CD4-positive, alpha-beta memory T cell (primary cell): ENCODE measurements at places on chromosomes 6 and 20. TPM values are rescaled to one million over a fixed set of nuclear protein-coding genes. Genes with fewer than 3 reads are reported as not detected.
A peak's percentile ranks its signal among the peaks of the same experiment; 100 is the strongest.

Gene TXLNB
- 1.4 TPM for total RNA-seq

Gene CABLES2
- total RNA-seq: 5.9 TPM

Gene CAGE1
- 0.17 TPM for total RNA-seq

Gene SLC17A1
- total RNA-seq: 0.19 TPM

Gene UBE3D
- total RNA-seq: 6.0 TPM

DNA sequence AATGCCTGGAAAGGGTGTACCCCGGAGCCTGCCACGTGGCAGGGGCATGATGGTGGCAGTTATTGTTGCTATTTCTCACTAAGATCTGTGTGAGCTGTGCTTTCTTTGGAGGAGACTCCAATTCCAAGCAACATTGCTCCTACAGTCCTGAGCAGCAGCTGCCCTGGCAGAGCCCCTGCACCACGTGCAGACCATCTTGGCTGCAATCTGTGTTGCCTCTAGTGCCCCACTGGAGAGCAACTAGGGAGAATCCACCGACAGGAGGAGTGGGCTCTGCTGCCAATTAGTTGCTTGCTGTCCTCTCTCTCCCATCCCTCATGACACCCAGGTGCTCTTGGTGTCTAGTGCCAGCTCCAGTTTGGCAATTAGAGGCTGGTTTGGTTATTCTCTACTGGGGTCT, 116.0 kb downstream of the PXDC1 start:
- no peak overlapping the region for H3K4me3 ChIP-seq
- H3K36me3 ChIP-seq: no peaks in the 10 kb centered on the region
- no peak for DNase-seq
- no peak overlapping the region for H3K27ac ChIP-seq
- no peaks in the 10 kb centered on the region for H3K27me3 ChIP-seq

DNA sequence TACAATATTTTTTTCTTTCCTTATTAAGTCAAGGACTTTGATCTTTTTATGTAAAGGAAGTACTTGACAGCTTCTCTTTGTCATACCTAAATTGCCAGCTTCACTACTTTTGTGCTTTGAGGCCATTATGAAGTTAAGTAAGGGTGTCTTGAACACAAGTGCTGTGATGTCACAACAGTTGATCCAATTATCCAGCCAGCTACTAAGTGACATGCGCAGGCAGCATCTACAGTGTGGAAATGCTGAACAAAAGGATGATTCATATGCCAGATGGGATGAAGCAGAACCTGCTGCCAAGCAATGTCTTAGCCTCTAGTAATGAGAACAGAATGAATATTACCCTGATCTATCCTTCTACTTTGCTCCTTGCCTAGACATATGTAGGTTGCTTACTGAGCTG, 68.3 kb upstream of the TMEM244 start:
- H3K27ac ChIP-seq: no peak overlapping the region
- no peak for DNase-seq
- no peak overlapping the region for H3K4me3 ChIP-seq
- no peaks in the 10 kb centered on the region for H3K27me3 ChIP-seq
- no peaks in the 10 kb centered on the region for H3K4me1 ChIP-seq

GRCh38 chr6:162377735-162378134, 349.8 kb downstream of the PRKN start:
- H3K4me3 ChIP-seq: no peak overlapping the region
- H3K27me3 ChIP-seq: no peaks in the 10 kb centered on the region
- H3K36me3 ChIP-seq: no peaks in the 10 kb centered on the region
- H3K27ac ChIP-seq: no peak overlapping the region
- DNase-seq: no peak

DNA sequence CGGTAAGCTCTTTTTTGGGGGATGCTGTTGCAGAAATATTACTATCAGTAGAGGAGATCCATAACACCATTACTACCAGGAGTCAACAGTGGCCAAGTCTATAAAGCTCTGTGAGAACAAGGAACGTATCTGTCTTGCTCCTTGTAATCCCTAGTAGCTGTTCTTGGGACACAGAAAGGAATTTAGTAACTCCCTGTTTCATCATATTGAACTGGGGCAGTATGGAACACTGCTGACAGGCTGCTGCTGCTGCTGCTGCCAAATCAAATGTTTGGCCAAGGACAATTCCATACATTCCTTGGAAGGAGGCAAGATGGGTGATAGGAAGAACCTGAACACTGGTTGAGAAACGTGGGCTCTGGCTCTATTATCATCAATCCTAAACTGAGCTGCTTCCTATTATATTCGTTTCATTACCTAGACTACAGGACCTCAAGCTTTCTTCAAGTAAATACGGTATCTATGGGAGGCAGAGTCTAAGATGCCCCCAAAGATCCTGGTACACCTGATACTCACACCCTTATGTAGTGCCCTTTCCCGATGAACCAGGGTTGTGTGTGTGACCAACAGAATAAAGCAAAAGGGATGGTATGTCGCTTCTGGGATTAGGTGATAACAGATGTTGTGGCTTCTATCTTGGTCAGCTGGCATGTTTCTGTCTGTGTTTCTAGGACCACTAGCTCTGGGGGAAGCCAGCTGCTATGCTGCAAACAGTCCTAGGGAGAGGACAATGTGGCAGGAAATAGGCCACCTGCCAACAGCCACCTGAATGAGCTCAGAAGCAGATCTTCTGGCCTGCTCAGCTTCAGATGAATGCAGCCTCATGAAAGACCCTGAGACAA, 39.5 kb downstream of the ELOVL5 start:
- H3K4me1 ChIP-seq: peaks cover 80% of the 10 kb centered on the region
- H3K27ac ChIP-seq: peak overlapping the region; percentile 51
- no peak for DNase-seq

- H3K4me3 ChIP-seq: no peak overlapping the region
- H3K27me3 ChIP-seq: no peaks in the 10 kb centered on the region
- H3K36me3 ChIP-seq: no peaks in the 10 kb centered on the region
- H3K27ac ChIP-seq: no peak overlapping the region
These were observed 433.5 kb downstream of the RFPL4B start for GRCh38 chr6:112780498-112781096.

DNA sequence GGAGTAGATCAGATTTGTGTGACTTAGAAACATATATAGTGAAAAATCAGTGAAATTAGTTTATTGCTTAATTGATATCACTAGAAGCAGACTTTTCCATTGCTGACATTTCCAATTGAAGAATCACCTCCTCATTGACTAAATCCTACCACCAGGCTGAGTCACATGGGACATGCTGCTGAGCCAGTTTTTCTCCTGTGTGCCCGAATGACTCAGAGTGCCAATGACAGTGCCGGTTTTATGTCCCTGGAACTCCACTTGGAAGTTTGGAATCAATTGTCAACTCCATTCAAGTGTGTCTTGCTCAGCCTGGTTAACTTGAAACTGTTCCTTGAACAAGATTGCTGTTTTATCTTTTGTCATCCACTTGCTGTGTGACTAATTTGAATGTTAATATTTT, 316.1 kb upstream of the PRDM1 start:
- no peak overlapping the region for H3K27ac ChIP-seq
- H3K4me3 ChIP-seq: no peak overlapping the region
- no peak for DNase-seq
- no peaks in the 10 kb centered on the region for H3K4me1 ChIP-seq

- no peak overlapping the region for H3K27ac ChIP-seq
- no peak for DNase-seq
- peaks cover 30% of the 10 kb centered on the region for H3K4me1 ChIP-seq
- no peaks in the 10 kb centered on the region for H3K36me3 ChIP-seq
- H3K4me3 ChIP-seq: no peak overlapping the region
- H3K27me3 ChIP-seq: no peaks in the 10 kb centered on the region
These were observed 140.0 kb downstream of the ARID1B start for GRCh38 chr6:156917213-156917612.

DNA sequence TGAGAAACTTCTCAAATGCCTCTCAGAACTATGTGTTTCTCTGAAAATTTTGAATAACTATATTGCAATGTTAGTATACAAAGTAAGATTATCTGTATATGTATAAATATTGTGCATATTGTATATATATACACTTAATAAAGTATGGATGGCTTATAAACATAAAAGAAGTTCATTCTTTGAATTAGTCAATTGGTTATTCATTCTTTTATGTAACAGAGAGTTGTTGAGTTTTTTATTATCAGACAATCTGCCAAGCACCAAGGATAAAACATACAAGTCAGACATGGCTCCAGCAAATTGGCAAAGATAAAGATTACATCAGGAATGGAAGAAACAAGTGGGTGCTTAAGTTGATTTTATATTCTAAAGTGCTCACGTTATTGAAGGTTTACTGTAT, 289.1 kb upstream of the EYS start:
- no peaks in the 10 kb centered on the region for H3K27me3 ChIP-seq
- no peak overlapping the region for H3K4me3 ChIP-seq
- H3K27ac ChIP-seq: no peak overlapping the region

DNA sequence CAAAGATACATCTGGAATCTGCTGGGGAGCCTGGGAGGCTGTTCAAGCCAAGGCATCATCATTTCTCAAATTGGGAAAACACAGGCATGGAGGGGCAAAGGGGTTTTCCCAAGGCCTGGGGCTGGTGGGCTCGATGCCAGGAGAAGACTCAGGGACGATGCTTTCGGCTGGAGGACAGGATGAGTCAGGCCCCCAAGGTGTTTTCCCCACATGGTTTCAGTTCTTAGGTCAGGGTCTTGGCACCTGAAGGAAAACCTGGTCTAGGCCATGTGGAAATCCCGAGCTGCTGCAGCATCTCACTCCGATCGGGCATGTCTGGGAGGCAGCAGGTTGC, 348.1 kb downstream of the CDC5L start:
- no peak overlapping the region for H3K4me3 ChIP-seq
- no peaks in the 10 kb centered on the region for H3K27me3 ChIP-seq
- no peak for DNase-seq
- no peaks in the 10 kb centered on the region for H3K36me3 ChIP-seq
- H3K4me1 ChIP-seq: no peaks in the 10 kb centered on the region

DNA sequence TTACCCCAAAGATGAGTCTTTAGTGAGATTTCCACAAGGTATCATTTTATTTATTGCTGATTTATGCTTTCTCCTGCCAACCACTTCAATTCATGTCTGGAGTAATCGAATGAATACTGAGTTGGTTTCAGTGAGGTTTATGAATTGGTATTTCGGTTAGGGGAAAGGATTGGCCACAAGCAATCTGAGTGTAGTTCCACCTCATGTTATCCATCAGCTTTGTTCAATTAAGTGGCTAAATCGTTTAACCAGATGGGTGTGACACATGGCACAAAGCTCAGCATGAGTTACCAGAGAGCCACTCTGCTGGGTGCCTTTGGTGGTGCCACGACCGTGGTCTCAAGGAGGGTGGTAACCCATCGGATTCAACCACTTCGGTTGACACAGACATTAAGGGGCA, 148.2 kb downstream of the FNDC1 start:
- no peaks in the 10 kb centered on the region for H3K4me1 ChIP-seq
- H3K27ac ChIP-seq: no peak overlapping the region
- H3K27me3 ChIP-seq: no peaks in the 10 kb centered on the region
- no peak for DNase-seq

- H3K36me3 ChIP-seq: no peaks in the 10 kb centered on the region
- peak overlapping the region; percentile 48 for H3K4me3 ChIP-seq
- H3K27ac ChIP-seq: no peak overlapping the region
- no peak for DNase-seq
- no peaks in the 10 kb centered on the region for H3K27me3 ChIP-seq
These were observed 223.0 kb upstream of the SYNCRIP start for GRCh38 chr6:85865420-85866369.

DNA sequence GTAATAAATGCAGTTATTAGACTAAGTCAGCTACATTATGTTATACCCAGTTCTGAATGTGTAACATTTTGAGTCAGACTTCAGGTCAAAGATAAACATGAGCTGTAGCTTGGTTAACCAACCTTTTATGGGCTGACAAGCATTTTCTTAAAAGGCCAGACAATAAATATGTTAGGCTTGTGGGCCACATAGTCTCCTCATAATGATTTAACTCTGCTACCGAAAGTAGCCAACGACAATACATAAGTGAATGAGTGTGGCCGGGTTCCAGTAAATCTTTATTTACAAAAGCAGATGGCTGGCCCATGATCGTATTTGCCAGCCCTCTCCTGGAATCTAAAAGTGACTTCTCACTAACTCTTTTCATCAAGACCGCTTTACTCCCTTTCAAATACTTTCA, 49.9 kb downstream of the ATG5 start:
- H3K4me3 ChIP-seq: no peak overlapping the region
- H3K4me1 ChIP-seq: peaks cover 15% of the 10 kb centered on the region
- no peaks in the 10 kb centered on the region for H3K27me3 ChIP-seq
- no peak overlapping the region for H3K27ac ChIP-seq
- no peak for DNase-seq
- no peaks in the 10 kb centered on the region for H3K36me3 ChIP-seq

DNA sequence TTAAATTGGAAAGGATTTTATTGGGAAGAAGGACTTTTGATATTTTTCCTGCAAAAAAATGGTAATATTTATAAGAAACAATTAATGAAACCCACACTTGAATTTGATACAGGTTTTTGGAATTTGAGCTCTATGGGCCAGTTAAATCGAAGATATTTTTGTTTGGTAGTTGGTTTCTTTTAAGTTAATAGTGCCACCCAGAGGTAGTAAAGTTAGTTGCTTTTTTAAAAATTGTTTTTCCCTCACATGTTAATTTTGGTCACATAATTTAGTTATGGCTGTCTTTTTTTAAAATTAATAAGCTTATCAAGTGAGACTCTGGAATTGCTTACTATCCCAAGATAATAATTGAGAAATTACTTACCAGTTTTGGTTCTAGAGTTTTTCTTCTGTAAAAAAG, 7.1 kb downstream of the PRIM2 start:
- DNase-seq: no peak
- no peaks in the 10 kb centered on the region for H3K4me1 ChIP-seq
- H3K4me3 ChIP-seq: no peak overlapping the region

DNA sequence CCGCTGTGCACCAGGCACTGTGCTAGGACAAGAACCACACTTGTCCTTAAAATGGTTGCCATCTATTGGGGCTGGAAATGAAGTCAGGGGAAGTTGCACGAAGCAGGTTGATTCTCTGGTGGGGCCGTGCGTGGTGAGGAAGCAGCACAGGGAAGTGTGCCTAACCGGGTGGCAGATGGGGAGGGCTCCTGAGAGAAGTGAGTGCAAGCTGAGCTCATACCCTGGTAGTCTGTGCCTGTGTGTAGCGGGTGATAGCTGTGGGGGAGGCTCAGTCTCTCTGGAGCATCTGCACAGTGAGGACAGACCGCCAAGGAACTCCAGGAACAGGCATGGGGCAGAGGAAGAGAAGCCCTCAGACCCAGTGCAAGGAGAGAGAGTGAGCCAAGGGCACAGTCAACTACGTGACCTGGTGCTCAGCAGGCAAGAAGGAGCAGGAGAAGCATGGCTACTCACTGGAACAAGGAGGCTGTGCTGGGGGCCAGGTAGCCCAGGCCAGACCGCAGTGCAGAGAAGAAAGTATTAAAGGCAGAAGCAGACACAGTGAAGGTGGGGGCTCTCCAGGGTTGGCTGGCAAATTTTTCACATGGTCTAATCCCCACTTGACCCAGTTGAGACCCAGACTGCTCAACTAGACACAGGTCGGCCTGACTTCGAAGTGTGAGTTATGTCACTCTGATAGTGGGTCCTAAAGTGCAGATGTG, 155.0 kb downstream of the CDH26 start:
- no peaks in the 10 kb centered on the region for H3K4me1 ChIP-seq
- H3K27me3 ChIP-seq: no peaks in the 10 kb centered on the region
- no peaks in the 10 kb centered on the region for H3K36me3 ChIP-seq
- DNase-seq: no peak
- H3K4me3 ChIP-seq: no peak overlapping the region
